ENCODE measurements at places on chromosomes 7 and 10.

DNA sequence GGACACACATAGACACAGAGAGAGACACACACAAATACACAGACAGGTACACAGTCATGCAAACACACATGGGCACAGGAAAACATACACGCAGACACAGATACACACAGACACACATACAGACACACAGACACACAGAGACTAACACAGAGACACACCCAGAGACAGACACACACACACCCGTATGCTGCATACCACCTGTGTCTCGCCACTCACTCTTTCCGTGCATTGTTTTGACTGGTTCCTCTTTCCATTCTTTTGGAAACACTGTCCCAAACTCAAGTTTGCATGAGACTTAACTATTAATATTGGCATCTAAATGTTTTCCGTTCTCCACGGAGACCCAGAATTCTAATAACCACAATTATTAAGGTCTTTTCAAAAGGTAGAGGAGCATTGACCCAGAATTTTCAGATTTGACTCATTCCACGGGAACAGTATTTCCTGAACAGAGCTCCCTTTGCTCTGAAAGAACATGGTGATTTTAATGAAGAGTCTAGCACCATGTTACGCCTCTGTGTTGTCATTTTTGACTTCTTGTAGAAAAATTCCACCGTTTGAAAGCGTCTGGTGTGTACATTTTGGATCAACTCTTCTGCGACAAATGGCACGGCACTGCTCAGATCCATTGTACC lies 141.2 kb upstream of the RNF32 start:
- no peak for DNase-seq

DNA sequence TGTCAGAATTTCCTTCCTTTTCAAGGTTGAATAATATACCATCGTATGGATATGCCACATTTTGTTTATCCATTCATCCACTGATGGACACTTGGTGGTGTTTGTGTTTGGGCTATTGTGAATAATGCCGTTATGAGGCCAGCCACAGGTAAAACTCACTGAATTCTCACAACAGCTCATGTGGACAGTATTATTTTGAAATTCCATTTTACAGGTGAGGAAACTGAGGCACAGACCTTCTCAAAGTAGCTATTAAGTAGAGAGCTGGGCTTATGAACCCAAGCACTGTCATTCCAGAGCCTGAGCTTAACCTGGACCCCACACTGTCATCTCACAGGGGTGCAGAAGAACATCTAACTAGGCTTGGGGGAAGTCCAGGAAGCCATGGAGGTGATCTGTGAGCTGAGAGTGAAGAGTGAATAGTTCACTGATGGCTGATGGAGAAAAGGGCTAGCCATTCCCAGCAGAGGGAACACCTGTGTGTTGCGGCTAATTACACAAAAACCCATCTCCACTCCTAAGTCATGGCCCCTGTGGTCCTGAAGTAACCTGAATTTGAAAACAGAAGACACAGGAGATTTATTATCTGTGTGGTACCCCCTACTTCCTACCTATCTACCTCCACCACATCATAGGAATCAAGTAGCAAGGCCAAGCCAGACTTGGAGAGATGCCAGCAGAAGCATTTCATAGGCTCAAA lies 8.7 kb downstream of the INMT start:
- DNase-seq, result no peak

DNA sequence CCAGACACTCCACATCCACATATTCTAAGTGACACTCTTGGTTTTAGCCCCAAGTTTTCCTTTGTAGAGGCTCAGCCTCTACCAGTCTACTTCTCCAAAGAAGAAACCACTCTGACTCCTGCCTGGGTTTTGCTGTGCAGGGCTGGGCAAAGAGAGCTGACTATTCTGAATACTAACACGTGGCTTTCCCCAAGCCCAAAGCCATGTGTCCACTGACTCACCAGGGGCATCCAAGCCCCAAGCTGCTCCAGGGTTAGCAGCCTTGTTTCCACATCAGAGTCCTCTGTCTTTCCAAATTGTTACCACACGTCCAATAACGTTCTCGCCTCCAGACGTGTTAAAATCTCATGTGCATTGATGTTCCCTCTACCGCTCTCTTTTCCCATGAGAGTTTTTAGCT lies 8.7 kb downstream of the GALNTL5 start:
- DNase-seq, result no peak

- no peak for DNase-seq
These were observed 88.6 kb downstream of the HIF1AN start for GRCh38 chr10:100624298-100624697.

DNA sequence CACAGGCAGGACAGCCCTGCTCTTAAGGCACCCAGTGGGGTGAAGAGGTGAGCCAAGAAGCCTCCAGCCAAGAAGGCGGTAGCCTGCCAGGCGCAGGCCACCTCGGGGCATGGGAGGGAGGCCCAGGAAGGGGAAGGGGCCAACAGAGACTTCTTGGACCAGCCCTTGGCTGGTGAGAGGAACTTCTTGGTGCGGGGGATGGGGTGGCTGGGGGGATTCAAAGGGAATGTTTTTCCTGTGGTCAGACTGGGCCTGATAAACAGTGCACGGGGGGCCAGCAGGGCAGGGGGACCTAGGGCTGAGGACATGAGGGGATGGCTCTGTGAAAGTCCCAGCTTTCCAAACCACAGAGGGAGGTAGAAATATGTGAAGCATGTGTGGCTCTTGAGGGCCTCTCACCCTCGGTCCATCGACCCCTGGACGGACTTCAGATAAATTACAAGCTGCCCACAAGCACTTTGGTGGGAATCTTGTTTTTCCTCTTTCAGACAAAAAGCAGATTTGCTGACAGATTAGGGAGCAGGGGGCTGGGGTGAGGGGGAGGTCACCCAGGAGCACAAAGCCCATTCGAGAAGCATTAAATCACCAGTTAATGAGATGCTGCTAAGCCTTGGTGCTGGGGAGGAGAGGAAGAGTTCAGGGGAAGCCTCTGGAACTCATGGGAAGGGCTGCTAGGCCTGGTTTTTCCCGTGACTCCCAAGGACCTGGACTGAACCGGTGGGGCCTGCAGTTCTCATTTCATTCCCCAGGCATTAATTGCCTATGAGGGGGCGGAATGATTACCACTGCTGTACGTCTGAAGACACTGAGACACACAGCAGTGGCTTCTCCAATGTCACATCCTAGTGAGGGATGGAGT lies 11.3 kb downstream of the CRYGN start:
- no peak for DNase-seq

DNA sequence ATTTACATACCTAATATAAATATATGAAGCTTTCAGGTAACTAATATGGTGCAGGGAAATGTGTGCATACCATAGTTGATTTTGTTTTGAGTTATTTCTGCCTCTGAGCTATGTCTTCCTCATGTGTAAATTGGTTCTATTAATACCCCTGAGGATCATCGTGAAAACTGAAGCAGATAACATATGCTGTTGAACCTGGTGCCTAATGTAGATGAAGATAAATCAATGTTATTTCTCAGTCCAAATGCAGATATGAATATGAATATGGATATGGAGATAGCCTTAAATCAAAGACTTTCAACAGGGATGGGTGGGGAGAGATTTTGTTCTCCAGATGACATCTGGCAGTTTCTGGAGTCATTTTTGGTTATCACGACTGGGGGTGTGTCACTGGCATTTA lies 122.3 kb upstream of the ANKRD30A start:
- DNase-seq, result no peak
